ENCODE measurements at places on chromosomes 1 and 21.

DNA sequence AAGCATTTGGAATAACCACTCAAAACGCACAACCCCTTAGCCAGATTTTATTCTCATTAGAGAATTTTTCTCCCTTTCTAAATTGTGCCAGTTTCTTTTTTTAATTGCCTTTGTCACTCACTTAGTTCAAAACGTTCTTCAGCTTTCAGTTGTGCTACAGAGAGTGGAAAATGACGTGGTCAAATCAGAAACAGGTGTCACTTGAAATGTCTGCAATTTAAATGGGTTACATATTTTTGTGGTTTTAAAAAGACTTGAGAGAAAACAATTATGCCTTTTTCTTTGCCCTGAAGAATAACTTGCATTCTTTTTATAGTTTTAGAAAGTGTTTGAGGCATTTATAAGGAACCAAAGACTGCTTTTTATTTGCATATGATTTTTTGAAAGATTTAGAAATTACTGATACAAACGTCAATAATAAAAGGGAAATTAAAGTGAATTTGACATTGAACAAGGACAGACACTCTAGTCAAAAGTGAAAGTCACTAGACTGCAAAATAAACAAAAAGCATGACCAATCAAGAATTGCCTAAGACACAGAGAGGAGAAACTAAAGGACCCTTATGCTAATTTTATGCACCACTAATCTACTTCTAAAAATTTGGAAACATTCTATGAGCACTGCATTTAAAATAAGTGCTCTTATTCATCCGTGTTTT lies 191.0 kb downstream of the TPR start:
- no peak for DNase-seq

- DNase-seq, result no peak
Observed at GRCh38 chr1:47664356-47664755, 226.5 kb downstream of the FOXD2 start.

DNA sequence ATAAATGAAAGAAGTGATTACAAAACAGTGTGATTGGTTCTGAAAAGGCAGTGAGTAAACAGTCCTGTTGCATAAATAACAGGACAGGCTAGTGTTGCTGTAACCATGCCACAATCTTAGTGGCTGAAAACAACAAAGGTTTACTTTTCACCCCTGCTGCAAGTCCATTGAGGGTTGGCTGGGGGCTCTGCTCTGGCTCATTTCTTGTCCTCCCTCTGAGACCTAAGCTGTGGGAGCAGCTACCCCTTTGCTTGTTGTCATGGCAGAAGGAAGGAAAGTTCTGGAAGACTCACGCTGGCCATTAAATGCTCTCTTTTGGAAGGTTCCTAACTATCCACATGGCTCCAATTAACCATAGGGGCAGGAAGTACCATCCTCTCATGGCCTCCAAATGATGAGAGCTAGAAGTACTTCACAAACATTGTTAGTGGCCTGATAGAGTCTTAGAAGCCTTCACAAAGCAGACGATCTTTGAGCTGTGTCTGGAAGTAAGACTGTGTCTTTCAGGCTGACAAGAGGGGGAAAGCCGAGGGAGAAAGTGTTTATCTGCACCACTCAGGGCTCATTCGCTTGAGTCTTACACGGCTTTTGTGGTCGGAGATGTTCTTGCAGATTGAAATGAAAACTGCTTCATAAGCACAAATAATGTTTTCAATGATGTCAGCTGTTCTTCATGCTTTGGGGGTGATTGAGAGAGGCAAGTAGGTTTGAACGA lies 11.9 kb downstream of the RCSD1 start:
- DNase-seq, result no peak

DNA sequence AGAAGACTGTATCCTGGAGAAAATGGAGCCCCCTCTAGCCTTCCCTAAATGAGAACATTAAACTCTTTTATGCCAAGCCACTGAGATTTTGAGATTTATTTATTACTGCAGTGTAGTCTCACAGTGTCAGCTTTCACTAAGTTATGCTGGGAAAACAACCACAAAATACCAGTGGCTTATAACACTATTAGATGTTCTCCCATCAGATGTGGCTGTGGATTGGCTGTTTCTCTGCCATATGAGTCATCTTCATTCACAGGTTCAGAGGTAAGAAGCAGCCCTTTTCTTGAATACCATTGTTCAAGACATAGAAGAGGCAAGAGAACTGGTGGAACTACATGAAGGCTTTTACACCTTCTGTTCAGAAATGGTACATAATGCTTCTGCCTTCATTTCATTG lies 32.1 kb upstream of the ST6GALNAC5 start:
- DNase-seq, result no peak

DNA sequence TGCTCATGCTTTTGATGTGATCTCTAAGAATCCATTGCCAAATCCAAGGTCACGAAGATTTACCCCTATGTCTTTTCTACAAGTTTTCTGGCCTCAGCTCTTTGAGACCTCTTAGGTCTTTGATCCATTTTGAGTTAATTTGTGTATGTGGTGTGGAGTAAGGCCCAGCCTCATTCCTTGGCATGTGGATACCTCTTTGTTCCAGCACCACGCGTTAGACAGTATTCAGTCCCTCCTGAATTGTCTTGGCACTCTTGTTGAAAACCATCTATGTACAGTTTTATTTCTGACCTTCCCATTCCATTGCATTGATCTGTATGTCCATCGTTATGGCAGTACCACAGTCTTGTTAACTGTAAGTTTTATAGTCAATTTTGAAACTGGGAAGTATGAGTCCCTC lies 8.0 kb upstream of the FTCD start:
- DNase-seq, result no peak

- DNase-seq, result no peak
Observed at GRCh38 chr1:97143236-97143882, 421.8 kb downstream of the PTBP2 start.

- DNase-seq, result no peak
Observed at GRCh38 chr1:38231941-38232340, 185.3 kb upstream of the POU3F1 start.

GRCh38 chr1:73096841-73097240 lies 814.5 kb upstream of the NEGR1 start:
- no peak for DNase-seq

DNA sequence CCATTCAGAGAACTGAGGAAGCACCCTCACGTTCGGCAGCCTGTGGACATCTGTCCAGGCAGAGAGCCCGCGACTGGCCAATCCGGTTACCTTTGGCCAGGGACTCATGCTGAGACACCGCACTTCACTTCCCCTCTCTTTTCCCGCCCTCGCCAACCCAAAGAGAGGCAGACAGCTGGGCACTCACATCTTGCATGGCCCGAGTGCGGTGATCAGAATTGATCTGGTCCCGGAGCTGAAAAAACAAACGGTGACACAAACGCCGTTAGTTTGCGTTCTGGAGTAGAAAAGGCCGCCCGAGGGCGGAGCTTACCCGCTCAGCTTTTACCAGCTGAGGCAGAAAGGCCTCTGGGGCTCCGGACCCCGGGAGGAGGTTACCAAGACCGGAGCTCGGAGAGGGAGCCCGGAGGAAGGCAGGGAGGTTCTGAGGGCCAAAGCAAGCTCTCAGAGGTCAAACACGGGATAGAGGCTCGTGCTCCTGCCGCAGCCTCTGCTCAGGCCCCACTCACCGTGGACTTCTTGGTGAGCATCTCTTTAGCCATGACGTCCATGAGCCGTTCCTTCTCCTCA lies 376 bp downstream of the SF3A3 start:
- peak; percentile 61 for DNase-seq

DNA sequence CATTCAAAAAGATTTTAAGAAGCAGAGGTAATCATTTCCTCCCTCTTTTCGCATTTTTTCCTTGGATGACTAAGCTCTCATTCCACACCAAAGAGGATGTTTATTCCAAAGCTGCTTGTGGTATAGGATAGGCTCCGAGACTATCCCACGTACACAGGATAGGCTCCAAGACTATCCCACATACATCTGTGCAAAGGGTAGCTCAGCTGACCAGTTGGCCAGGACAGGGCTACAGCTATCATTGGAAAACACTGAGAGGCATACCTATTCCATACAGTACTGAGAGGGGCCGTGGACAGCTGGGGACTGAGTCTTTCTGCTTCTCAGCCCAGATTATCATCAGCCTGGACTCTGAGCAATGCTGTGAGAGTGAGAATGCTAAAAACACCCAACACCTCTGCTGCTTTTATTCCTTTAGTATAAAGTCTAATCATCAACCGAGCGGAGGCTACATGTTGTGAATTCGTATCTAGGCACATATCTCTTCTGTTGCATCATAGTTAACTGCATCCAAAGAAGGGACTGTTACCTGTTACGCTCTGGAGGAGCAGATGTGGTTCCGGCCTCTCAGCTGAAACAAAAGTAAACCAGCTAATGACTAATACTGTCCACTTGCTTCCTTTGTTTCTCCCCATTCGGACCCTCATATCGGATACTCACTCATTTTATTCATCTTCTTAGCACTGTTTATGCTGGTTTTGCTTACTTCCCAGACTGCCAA lies 141.0 kb downstream of the TNFSF18 start:
- DNase-seq, result no peak

DNA sequence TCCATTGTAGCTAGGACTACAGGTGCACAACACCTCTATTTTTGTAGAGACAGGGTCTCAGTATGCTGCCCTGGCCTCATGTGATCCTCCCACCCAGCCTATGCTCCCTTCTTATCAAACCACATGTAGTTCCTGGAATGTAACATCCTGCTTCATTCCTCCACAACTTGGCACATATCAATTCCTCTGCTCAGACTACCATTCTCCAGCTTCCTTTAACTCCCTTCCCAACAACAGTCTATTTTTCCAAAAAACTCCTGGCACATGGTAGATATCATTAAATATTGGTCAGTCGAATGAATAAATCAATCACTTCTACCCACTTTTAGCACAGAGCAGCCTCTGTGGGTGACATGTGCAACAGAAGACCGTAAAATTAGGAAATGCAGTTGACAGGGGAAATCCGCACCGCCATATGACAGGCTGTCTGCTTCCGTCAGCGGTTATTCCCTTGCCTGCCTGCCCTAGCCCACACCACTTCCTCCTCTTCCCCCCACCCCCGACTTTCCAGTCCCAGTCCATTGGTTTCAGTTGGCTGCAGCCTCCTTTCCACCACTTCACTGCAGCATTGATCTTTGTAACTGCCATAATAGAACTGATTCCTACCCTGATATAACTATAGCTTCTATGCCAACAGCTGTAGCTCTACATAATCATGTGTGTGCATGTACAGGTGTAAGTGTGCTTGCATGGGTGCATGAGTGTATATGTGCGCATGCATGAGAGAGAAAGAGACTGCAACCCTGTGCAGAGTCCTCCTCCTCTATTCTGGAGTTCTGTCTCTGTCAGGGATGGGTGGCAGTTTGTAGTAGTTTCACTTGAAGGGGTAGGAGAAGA lies 6.8 kb upstream of the AKR1A1 start:
- peak; percentile 78 for DNase-seq

- DNase-seq, result peak; percentile 46
Observed at GRCh38 chr1:175887981-175888428, 144.6 kb upstream of the TNR start.

DNA sequence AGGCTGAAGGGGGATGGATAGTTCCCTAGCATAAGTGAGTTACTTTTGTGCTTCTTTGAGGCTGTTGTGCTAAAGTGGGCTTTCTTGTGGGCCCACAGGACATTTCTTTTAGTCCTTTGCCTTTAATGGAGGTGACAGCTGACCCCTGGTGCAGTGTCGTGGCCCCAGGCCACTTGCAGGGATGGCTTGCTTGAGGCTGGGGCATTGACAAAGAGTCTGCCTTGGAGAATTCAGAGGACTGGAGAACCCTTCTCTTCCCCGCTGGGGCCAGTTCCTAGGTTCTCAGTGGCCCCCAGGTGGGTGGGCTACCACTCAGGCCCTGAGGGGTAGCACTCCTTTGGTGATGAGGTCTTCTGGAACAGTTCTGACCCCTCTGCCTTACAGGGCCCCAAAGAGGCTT lies 12.8 kb downstream of the ABCG1 start:
- no peak for DNase-seq

- DNase-seq, result no peak
Observed at GRCh38 chr1:210527091-210527490, 198.4 kb downstream of the HHAT start.

GRCh38 chr1:22398656-22399420 lies 52.8 kb upstream of the ZBTB40 start:
- no peak for DNase-seq

DNA sequence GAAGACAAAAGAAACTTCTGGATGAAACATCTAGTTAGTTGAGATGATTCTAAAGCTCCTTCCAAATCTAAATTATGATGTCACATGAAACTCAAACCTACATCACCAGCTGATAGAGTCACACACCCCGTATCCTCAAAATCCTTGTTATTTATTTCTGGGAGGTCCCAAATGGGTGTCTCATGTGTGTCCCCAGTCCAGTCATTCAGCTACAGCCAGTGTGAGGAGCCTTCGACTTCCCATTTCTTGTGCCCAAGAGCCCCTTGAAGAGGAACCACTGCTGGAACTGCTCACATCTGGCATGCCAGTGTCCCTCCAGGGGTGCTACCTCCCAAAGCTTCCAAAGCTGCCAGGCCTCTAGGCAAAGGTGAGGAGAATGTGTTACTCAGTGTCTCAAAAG lies 32.5 kb upstream of the KCNA3 start:
- no peak for DNase-seq
